Activated CD8-positive, alpha-beta T cell treated with anti-CD3 and anti-CD28 coated beads, Interleukin-2, amount 10 ng/mL, durations not matched to agents 7 days and 5 days (primary cell): ENCODE measurements at places on chromosomes 13 and 19.

DNA sequence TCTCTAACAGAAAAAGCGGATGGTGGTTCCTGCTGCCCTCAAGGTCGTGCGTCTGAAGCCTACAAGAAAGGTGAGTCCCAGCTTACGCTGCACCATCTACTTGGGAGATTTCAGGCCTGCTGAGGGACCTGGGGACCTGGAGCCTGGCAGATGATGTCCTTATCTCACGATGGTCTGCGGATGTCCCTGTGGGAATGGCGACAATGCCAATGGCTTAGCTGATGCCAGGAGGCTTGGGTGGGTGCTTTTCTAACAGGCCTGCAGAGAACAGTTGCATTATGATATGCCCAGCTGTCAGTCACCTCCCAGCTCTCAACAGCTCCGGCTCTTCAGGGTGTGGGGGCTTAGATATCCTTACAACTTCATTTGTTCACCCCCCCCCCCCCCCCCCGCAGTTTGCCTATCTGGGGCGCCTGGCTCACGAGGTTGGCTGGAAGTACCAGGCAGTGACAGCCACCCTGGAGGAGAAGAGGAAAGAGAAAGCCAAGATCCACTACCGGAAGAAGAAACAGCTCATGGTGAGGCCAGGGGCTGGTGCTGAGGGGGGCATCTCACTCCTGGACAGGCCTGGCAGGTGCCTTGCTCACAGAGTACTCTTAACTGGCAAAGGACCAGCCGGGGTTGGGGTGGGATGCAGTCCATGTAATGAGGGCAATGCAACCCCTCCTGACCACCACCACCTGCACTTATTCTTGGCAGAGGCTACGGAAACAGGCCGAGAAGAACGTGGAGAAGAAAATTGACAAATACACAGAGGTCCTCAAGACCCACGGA lies 3.8 kb downstream of the RPL13A start:
- no peak for DNase-seq
- peaks cover 57% of the 10 kb centered on the region for H3K4me1 ChIP-seq
- H3K4me3 ChIP-seq = peak overlapping the region; percentile 98
- H3K27me3 ChIP-seq = no peaks in the 10 kb centered on the region

GRCh38 chr19:42683917-42684513 lies 56.3 kb downstream of the PSG3 start:
- no peak overlapping the region for H3K27ac ChIP-seq
- no peaks in the 10 kb centered on the region for H3K27me3 ChIP-seq
- H3K36me3 ChIP-seq = no peaks in the 10 kb centered on the region
- DNase-seq = peak; percentile 52
- H3K4me1 ChIP-seq = no peaks in the 10 kb centered on the region

GRCh38 chr13:88979465-88980175 lies 1308.4 kb downstream of the SLITRK5 start:
- no peaks in the 10 kb centered on the region for H3K27me3 ChIP-seq
- no peaks in the 10 kb centered on the region for H3K36me3 ChIP-seq
- no peaks in the 10 kb centered on the region for H3K4me1 ChIP-seq
- no peak for DNase-seq
- H3K27ac ChIP-seq = no peak overlapping the region

- H3K27me3 ChIP-seq = peaks cover 79% of the 10 kb centered on the region
- H3K36me3 ChIP-seq = peaks cover 8% of the 10 kb centered on the region
These were observed 1.7 kb upstream of the ZIC5 start for GRCh38 chr13:99973163-99973807.

DNA sequence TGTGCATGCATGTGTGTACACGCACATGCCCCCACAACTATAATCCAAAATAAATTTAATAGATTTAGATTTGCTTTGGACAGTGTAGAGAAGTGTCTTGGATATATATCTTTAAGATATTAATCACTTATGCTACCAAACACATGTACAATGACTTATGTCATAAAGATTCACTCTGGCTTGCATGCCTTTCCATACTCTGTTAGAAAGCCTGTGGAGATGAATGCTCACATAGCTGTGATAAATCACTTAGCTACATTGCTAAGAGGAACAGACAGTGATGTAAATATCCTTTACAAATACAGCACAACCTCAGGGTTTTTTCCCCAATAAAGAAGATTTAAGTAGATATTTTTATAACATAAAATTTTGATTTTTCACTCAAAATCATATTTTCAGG lies 2484.8 kb upstream of the PCDH20 start:
- H3K36me3 ChIP-seq = no peaks in the 10 kb centered on the region
- no peaks in the 10 kb centered on the region for H3K4me1 ChIP-seq
- no peak overlapping the region for H3K27ac ChIP-seq

DNA sequence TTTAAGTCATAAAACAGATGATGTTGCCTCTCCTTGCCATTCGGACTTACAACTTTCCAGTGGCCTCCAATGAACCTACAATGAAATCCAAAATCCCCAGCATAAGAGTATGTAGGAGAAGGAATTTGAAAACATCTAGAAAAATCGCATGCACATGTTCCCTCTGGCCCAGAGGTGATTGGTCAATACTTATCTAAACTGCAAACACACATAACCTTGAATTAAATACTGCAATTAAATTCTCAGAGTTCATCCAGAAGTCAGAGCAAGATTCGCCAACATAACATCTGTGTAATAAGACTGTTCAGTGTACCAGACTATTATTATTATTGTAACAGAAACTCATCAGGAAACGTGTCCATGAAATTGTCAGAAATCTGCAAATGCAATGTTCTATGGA lies 82.2 kb upstream of the USP29 start:
- no peaks in the 10 kb centered on the region for H3K36me3 ChIP-seq
- no peaks in the 10 kb centered on the region for H3K27me3 ChIP-seq
- H3K4me3 ChIP-seq = no peak overlapping the region
- no peaks in the 10 kb centered on the region for H3K4me1 ChIP-seq
- no peak for DNase-seq

GRCh38 chr13:85080691-85081090 lies 718.5 kb downstream of the SLITRK6 start:
- no peaks in the 10 kb centered on the region for H3K27me3 ChIP-seq
- H3K4me3 ChIP-seq = no peak overlapping the region
- no peaks in the 10 kb centered on the region for H3K4me1 ChIP-seq
- no peaks in the 10 kb centered on the region for H3K36me3 ChIP-seq

- H3K27ac ChIP-seq = no peak overlapping the region
- H3K36me3 ChIP-seq = no peaks in the 10 kb centered on the region
- no peak overlapping the region for H3K4me3 ChIP-seq
- no peak for DNase-seq
These were observed 14.3 kb downstream of the BCAT2 start for GRCh38 chr19:48796298-48797083.

GRCh38 chr13:48801255-48801654 lies 147.5 kb downstream of the CYSLTR2 start:
- H3K27me3 ChIP-seq = peaks cover 4% of the 10 kb centered on the region
- DNase-seq = no peak
- no peaks in the 10 kb centered on the region for H3K36me3 ChIP-seq
- no peak overlapping the region for H3K27ac ChIP-seq

GRCh38 chr19:47036097-47036651 lies 12.2 kb downstream of the TMEM160 start:
- peaks cover 21% of the 10 kb centered on the region for H3K4me1 ChIP-seq
- H3K27ac ChIP-seq = peak overlapping the region; percentile 80
- H3K36me3 ChIP-seq = no peaks in the 10 kb centered on the region
- peaks cover 13% of the 10 kb centered on the region for H3K27me3 ChIP-seq
- peak; percentile 38 for DNase-seq

GRCh38 chr13:74687442-74688182 lies 553.4 kb upstream of the KLF12 start:
- DNase-seq = no peak
- H3K27me3 ChIP-seq = no peaks in the 10 kb centered on the region
- no peak overlapping the region for H3K27ac ChIP-seq
- no peaks in the 10 kb centered on the region for H3K4me1 ChIP-seq
- no peaks in the 10 kb centered on the region for H3K36me3 ChIP-seq

- no peak overlapping the region for H3K4me3 ChIP-seq
- no peak for DNase-seq
- no peaks in the 10 kb centered on the region for H3K27me3 ChIP-seq
- H3K36me3 ChIP-seq = peaks cover 25% of the 10 kb centered on the region
- no peak overlapping the region for H3K27ac ChIP-seq
These were observed 1.3 kb upstream of the C1QTNF9 start for GRCh38 chr13:24308068-24308445.

- peaks cover 5% of the 10 kb centered on the region for H3K4me1 ChIP-seq
- no peak overlapping the region for H3K27ac ChIP-seq
- H3K4me3 ChIP-seq = no peak overlapping the region
- no peaks in the 10 kb centered on the region for H3K27me3 ChIP-seq
- H3K36me3 ChIP-seq = peaks cover 11% of the 10 kb centered on the region
These were observed 4.1 kb downstream of the FGF22 start for GRCh38 chr19:643736-644135.

- H3K4me1 ChIP-seq = no peaks in the 10 kb centered on the region
- no peak overlapping the region for H3K4me3 ChIP-seq
- no peak for DNase-seq
- H3K27me3 ChIP-seq = peaks cover 24% of the 10 kb centered on the region
These were observed 14.4 kb downstream of the CEACAM4 start for GRCh38 chr19:41612483-41612882.

DNA sequence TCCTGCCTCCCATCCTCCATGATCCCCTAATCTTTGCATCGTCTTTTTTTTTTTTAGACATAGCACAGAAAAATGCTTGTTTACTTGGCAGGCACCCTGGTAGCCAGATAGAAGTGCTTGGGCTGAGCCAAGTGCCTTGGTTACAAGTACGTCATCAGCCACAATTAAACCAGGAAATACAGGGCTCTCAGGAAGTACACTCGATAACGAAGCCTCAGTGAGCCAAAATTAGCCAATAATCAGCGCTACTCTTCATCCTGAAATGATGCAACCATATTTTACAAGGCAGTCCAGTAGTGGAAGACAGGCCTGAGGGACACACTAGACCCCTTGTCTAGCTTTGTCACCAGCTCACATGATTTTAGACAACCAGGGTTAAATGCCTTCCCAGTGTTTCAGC lies 194.0 kb upstream of the NBEA start:
- H3K4me3 ChIP-seq = no peak overlapping the region
- H3K27me3 ChIP-seq = peaks cover 2% of the 10 kb centered on the region
- H3K36me3 ChIP-seq = no peaks in the 10 kb centered on the region
- no peaks in the 10 kb centered on the region for H3K4me1 ChIP-seq
- no peak overlapping the region for H3K27ac ChIP-seq

DNA sequence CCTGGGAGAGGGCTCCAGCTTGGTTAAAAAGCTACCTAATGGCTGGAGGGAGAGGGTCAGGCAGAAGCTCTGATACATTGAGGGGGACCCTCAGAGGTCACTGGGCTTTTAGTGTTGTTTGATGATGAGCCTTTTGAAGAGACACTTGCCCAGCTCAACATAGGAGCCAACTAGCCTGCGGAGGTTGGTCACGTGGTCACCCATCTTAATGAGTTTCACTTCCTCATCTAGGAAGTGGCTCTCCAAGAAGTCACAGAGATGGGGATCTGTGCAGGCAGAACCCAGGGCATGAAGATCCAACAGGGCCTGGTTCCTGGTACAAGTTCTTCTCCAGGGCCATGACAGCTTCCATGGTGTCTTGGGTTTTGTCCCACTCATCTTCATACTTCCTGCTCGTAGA lies 33.4 kb downstream of the IPO5 start:
- H3K27me3 ChIP-seq = no peaks in the 10 kb centered on the region
- no peak for DNase-seq
- no peak overlapping the region for H3K4me3 ChIP-seq
- H3K36me3 ChIP-seq = peaks cover 54% of the 10 kb centered on the region
- H3K27ac ChIP-seq = peak overlapping the region; percentile 46

GRCh38 chr13:110023729-110024644 lies 237.6 kb upstream of the IRS2 start:
- H3K27me3 ChIP-seq = no peaks in the 10 kb centered on the region
- no peak overlapping the region for H3K27ac ChIP-seq
- no peaks in the 10 kb centered on the region for H3K36me3 ChIP-seq
- H3K4me3 ChIP-seq = no peak overlapping the region
- no peaks in the 10 kb centered on the region for H3K4me1 ChIP-seq

GRCh38 chr13:24127116-24127631 lies 33.3 kb upstream of the SPATA13 start:
- H3K27me3 ChIP-seq = peaks cover 4% of the 10 kb centered on the region
- no peak overlapping the region for H3K4me3 ChIP-seq
- peaks cover 3% of the 10 kb centered on the region for H3K36me3 ChIP-seq

- no peak overlapping the region for H3K27ac ChIP-seq
- no peaks in the 10 kb centered on the region for H3K27me3 ChIP-seq
- H3K4me3 ChIP-seq = no peak overlapping the region
- no peaks in the 10 kb centered on the region for H3K4me1 ChIP-seq
- no peak for DNase-seq
- no peaks in the 10 kb centered on the region for H3K36me3 ChIP-seq
These were observed 2101.7 kb upstream of the PCDH20 start for GRCh38 chr13:63517371-63517770.

DNA sequence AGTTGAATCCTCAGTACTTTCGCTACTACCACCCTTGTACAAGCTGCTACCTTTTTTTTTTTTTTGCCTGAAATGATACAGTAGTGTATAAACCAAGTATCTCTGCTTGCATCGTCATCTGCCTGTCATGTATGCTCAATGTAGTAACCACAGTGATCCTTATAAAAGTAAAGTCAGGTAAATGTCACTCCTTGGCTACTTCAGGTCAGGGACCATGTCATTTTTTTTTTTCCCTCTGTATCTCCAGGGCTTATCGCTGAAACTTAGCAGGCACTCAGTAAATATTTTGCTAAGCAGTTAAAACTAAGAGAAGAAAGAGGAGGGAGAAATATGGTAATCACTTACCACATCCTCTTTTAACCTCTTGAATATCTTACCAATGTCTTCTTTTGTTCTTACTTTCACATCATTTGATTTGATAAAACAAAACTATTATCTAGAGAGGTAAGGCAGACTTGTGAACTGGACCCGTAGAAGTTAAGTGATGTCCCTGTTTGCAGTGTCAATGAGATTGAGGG lies 96.8 kb upstream of the KLF12 start:
- no peaks in the 10 kb centered on the region for H3K27me3 ChIP-seq
- no peak for DNase-seq
- peak overlapping the region; percentile 88 for H3K27ac ChIP-seq
- H3K36me3 ChIP-seq = peaks cover 17% of the 10 kb centered on the region

GRCh38 chr13:43132911-43133310 lies 109.5 kb downstream of the DNAJC15 start:
- peaks cover 8% of the 10 kb centered on the region for H3K27me3 ChIP-seq
- no peak for DNase-seq
- peaks cover 5% of the 10 kb centered on the region for H3K4me1 ChIP-seq
- H3K36me3 ChIP-seq = no peaks in the 10 kb centered on the region
- H3K4me3 ChIP-seq = no peak overlapping the region
- no peak overlapping the region for H3K27ac ChIP-seq

DNA sequence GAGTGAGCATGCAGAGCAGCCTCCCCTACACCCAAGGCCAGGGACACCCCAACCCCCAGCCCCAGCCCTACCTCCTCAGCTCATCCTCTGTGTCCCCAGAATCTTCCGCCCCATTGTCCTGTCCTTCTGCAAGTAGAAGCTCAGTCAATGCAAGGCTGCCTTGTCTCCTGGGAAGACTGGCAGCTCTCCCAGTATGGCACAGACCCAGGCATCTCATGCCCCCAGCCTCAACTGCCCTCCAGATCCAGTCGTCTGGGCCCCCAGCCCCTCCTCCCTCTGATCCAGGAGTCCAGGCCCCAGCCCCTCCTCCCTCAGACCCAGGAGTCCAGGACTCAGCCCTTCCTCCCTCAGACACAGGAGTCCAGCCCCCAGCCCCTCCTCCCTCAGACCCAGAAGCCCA lies 13.0 kb downstream of the ZNF575 start:
- no peak overlapping the region for H3K4me3 ChIP-seq
- no peak overlapping the region for H3K27ac ChIP-seq
- no peaks in the 10 kb centered on the region for H3K27me3 ChIP-seq
- peaks cover 53% of the 10 kb centered on the region for H3K36me3 ChIP-seq
- DNase-seq = no peak
